ENCODE measurements at places on chromosomes 1 and 21. TPM values are rescaled to one million over a fixed set of nuclear protein-coding genes. Genes with fewer than 3 reads are reported as not detected.

GRCh38 chr1:221149555-221150075, 270.4 kb downstream of the HLX start:
- DNase-seq: no peak

DNA sequence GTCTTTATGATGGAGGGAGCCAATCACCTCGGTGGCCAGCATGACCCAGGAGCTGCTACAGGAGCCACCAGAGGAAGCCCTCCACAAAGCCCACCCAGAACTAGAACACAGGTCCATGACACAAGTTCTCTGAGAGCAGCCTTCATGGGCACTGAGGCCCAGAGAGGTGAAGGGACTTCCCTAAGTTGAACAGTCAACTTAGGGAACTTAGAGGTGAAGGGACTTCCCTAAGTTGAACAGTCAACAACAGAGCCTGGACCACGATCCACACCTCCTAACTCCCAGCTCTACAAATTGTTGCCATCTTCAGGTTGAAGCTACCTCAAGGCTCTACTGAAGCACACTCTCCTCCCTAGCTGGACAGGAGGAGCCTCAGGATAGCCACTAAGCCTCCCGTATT, 132.7 kb downstream of the CCDC185 start:
- no peak for DNase-seq

- no peak for DNase-seq
These were observed 247.2 kb downstream of the LRRC7 start for GRCh38 chr1:69814926-69815325.

- DNase-seq: peak; percentile 84
These were observed 20.0 kb upstream of the EPHA2 start for GRCh38 chr1:16175610-16176553.

Gene CLDN17
- not detected for polyA plus RNA-seq

Gene TAS1R3
- 0.06 TPM for polyA plus RNA-seq

Gene KCNQ4
- 0.15 TPM for polyA plus RNA-seq

Gene SPRR2E
- not detected for polyA plus RNA-seq

Gene PPOX
- polyA plus RNA-seq: 30.7 TPM

DNA sequence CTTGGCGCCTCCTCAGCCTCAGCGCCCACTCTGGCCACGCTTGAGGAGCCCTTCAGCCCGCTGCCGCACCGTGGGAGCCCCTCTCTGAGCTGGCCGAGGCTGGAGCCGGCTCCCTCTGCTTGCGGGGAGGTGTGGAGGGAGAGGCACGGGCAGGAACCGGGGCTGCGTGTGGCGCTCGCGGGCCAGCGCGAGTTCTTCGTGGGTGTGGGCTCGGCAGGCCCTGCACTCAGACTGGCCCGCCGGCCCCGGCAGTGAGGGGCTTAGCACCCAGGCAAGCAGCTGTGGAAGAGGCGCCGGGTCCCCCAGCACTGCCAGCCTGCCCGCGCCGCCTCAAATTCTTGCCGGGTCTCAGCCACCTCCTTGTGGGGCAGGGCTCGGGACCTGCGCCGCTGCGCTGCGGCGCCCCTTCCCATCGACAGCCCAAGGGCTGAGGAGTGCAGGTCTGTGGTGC, 61.4 kb downstream of the SLC16A1 start:
- no peak for DNase-seq

DNA sequence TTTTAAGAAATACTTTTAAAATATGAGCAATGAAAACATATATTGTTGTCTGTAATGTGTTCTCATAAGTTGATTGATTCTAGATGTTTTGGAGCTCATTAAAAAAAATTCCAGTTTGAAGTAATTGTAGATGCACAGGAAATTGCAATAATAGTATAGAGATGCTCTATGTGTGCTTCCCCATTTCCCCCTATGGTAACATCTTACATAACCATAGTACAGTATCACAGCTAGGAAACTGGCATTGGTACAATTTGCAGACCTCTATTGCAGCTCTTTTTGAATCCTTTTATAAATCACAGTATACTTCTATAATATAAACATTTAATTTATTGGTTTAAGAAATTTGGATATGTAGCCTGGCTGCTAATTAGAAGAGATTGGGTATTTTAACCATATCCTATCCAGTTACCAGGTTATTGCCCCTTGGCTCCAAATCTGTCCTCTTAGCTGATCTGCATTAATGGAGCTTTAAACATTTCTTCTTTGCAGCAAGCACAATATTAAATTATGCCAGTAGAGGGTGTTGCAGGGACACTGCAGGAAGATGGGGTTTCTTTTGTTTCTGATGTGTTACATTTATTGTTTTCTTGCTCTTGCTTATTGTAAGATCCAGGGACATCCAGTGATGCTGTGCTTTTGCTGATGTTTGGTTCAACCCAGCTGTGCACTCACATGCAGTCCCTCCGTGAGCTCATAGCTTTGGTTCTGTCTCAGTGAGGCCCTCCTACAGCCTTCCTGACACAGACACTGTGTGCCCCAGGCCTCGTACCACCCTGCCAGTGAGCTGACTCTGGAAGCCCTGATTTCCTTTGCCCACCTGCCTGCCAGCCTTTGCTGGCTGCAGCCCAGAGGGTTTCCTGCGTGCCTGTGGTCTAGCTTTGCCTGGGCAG, 103.3 kb downstream of the RABGAP1L start:
- DNase-seq: peak; percentile 62

DNA sequence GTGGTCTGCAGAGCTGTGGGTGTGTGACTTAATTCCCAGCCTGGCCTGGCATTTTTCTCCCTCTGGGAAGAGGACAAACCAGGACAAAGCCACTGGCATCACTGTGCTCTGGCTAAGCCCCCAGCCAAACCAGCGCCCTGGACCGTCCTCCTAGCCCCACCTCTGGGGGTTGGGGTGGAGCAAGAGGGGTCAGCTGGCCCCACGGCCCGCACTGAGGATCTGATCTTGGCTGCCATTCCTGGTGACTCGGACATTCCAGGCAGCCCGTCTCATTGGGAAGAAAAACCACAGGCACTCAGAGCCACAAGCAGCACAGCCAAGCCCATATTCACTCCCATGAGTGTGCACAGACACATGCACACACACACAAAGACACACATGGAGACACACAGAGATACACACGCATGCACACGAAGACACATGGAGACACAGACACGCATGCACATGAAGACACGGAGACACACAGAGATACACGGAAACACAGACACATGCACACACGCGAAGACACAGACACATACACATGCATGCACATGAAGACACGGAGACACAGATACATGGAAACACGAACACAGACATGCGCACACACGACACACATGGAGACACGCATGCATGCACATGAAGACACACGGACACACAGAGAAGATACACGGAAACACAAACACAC, 2.3 kb upstream of the MXRA8 start:
- DNase-seq: peak; percentile 78

Gene ZNF672
- 16.0 TPM for polyA plus RNA-seq

DNA sequence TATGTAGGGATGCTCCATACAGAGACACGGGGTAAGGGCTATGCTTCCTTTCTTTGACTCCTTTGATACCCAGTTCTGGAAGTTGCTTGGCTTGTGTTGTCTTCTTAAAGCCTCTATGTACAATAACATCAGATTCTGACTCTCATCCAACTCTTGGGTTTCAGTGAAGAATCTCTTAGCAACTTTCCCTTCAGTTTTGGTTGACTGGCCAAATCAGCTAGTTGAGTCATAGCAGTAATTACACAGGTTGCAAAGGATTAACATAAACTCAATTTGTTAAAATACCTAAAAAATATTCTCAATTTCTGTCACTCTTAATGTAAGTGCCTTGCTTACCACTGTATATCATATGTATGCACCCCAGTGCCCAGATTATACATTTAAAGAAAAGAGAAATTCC, 9.2 kb downstream of the CD1E start:
- no peak for DNase-seq

- no peak for DNase-seq
These were observed 1261.2 kb upstream of the B3GALT2 start for GRCh38 chr1:194447636-194448035.

DNA sequence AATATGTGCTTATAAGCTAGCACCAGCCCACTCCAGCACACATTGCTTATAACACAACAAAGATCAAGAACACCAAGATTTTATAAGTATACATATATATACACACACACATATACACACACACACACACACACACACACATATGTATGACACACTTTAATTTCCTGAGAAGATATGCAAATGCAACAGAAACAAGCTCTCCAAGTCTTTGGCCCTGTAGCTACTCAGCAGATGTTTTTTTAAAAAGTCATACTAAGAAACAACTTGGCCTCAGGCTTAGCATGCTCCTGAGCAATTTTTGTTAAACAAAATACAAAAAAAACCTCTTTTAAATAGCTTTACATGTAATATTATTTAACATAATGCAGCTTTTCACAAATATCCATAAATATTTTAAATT, 11.1 kb downstream of the TNFSF18 start:
- DNase-seq: no peak

DNA sequence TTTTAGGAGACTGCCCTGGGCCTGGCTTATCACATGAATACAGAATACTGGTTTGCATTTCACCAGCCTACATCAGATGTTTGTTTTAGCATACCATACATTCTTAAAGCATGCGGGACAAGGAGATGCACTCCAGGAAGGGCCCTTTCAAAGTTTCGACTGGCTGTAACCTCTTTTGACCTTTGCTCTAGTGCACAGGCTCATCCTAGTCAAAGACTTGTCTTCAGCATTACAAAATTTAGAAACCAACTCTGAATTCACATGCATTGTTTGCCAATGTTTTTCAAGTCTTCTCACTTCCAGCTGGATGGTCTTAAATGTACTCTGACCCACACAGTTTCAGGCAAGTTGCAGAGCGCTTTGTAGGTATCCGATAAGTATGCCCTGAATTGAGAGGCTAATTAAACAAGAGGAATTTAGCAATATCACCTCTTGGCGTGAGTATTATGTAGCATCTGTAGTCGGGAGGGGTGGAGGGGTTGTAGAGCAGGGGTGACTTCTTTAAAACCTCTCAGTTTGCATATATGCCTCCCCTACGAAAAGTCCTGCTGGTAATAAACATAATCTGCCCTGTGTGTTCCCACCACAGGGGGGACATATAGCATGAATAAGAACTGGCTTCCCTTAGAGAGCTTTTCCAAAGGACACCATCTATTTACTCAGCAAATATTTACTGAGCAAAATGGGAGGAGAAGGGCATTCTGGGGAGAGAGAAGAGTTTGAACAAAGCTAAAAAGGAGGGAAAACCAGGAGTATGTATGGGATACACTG, 24.4 kb upstream of the AHCYL1 start:
- DNase-seq: no peak

DNA sequence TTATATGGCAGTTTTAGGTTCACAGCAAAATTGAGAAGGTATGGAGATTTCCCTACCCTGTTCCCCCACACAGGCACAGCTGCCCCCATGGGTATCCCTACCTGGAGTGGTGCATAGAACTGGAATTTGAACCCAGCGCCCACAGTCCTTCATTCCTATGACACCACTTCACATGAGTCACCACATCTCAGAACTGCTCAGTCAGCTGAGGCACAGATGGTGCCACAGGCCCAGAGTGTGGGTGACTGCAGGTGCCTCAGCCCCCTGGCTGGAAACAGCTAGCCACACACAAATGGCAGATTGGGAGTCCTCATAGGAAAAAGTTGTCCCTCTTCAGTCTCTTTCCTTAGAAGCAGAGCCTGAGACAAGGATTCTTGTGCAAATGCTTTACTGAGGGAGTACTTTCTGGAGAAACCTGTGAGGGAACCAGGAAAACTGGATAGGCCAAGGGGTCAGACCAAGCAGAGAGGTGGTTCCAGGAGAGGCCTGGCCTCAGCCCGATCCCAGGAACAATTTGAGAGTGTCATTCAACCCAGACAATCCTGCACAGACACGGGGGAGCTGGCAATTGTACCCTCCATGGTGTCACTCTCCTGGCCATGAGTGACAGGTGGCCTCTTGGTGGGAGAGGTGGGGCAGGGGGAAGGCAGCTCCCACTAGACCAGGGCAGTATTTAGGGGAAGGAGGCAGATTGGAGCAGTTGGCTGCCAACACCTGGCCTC, 6.9 kb downstream of the PLA2G2D start:
- no peak for DNase-seq

Gene OR2M3
- not detected for polyA plus RNA-seq

- DNase-seq: peak; percentile 5
These were observed 258.7 kb downstream of the AGBL4 start for GRCh38 chr1:49765034-49765433.

Gene KIF26B
- polyA plus RNA-seq: 2.6 TPM
